ENCODE measurements at places on chromosomes 4 and X.

DNA sequence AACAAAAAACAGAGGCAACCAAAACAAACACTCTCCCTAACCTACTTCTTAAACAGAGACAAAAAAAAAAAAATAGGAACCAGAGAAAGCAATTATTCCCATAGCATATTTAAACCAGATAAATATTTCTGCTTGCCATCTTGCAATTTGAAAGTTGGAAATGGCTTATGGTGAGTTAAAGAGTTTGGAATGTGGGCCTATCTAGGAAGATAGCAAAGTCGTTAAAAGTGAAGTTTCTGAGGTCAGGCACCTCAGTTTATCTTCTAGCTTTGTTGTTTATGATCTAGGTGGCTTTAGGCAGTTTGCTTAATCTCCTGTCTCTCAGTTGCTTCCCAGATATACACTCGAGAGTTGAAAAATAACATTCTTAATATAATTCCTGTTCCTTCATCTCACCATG is 284.2 kb downstream of the KCNIP4 start:
- DNase-seq = no peak

GRCh38 chr4:140153718-140154571 is at the start of gene MAML3:
Gene MAML3 (minus strand): TSS chr4:140154184. CDS start chr4:140153327, 857 bp downstream.
- DNase-seq = peak; percentile 96

GRCh38 chr4:20462426-20463175 is 210.9 kb downstream of the SLIT2 start:
- DNase-seq = no peak

- no peak for DNase-seq
These were observed 48.1 kb downstream of the NPY1R start for GRCh38 chr4:163284304-163284703.

DNA sequence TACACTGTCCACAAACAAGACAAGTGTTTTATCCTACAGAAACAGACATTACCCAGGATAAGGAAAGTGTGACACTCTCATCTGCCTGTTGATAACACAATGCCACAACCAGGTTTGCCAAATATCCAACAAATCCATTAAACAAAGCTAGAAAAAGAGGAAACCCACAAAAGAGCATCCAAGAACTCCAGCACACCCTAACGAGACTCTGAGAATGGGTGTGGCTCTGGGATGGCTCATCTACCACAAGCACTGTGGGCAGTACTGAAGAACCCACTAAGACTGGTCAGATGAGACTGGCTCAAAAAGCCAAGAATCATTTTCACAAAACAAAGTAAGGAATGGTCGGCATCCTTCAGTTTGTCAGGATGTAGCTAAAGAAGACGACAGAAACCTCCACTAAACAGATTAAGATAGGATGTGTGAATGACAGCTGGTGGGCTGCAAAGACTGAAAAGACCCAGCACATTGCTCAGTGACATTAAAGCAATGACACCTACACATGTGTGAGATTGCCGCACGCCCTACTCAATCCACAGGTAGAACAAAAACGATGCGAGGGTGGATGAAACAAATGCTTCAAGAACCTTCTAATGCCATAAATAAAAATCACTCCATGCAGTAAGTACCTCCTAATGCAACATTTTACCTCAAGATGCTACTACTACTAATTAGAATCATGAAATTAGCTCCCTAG is 14.7 kb downstream of the ATP8A1 start:
- DNase-seq = no peak
